Fibroblast of pulmonary artery (primary cell): ENCODE measurements at places on chromosomes 16 and 17.

DNA sequence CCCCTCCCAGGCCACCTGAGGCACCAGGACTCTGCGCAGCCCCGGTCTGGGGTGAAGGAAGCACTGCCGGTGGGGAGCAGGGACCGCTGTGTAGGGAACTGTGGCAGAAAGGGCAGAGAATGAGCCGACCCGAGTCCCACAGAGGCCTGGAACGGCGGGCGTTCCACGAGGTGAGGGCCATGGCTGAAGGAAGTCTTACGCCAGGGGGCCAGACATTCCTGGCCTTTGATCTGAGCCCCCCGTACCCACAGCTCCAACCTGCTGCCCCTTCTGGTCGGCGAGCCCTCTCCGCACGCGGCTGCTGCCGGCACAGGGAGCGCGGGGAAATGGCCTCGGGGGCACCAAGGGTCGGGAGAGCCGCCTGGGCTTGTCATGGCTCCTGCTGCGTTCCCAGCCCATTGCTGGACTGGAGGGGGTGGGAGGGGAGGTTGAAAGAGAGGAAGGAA lies 1.4 kb upstream of the WNT3 start:
- DNase-seq, result no peak

- no peak for DNase-seq
These were observed 453.4 kb downstream of the KCNJ18 start for GRCh38 chr17:22145605-22146178.

DNA sequence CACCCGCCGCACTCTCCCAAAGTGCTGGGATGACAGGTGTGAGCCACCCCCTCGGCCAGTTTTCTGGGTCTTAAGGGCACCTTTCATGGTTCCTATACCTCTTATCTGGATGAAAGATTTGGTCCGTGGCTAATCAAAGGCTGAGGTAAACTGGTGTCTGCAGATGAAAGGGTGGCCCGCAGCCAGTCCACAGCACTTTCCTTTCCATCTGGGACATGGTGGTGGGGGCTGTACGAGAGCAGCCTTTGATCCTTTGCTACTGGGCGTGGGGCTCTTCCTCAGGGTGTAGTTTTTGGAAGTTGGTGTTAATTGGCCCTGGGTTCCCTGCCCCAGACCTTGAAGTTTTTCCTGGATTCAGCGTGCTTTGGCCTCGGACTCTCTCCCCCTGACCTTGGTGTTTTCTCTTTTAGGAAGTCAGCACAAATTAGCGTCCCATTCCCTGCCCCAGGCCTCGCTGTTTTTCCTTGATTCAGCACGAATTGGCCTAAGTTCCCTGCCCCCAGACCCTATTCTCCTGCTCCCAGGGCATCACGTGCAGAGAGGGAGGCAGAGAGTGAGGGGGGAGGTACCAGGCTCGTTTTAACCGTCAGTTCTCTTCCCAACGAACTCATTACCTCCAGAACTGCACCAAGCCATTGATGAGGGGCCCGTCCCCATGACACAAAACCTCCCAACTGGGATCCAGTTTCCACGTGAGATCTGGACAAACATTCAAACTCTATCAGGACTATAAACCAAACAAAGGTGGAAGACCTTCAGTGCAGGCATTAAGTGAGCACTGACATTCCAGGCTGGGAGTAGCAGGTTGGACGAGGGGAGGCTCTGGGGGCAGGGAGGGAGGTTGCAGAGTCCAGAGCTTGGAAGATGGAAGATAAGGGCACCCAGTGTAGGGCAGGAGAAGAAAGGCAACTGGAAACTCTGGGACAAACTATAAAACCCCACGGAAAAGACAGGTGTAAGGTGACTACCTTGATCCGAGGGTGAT lies 11.6 kb downstream of the DPEP1 start:
- no peak for DNase-seq

DNA sequence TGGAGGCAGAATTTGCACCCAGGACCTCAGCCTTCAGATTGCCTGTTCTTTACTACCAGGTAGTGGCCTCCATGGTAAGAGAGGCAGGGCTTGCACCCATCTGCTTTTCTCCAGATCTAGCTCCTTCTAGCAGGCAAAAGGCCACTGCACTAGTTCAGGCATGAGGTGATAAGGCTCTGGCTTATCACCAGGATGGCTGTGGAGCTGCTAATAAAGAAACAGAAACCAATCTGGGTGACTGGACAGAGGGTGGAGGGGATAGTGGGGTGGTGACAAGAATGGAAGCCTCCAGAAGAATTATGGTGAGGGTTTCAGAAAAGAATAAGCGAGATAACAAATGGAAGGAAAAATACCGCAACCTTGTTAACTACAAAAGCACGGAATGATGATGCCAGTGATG lies 15.5 kb upstream of the SUPT4H1 start:
- DNase-seq, result no peak

DNA sequence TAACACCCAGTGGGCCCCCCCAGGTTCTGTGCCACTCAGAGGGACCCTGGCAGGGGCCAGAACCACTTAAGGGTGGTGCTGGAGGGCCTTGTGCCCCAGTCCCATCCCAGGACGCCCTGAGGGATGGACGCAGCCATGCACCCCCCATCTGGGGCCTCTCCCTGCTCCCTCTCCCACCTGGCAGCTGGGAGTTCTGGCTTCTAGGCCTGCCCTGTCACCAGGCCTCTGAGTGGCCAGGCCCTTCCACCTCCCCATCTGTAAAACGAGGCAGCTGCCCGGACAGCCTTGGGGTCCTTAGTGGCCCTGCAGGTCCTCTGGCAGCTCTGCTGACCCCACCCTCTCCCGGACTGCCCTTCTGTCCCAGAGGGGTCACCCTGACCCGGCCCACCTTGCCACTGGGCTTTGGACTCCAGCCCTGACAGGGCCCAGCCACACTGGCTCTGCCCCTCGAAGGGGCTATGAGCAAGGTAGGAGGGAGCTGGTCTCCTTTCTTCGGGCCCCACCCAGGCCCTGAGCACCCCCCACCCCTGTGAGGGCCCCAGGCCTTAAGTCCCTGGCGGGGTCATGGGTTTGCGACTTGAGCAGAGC lies 12.3 kb downstream of the PAM16 start:
- no peak for DNase-seq

DNA sequence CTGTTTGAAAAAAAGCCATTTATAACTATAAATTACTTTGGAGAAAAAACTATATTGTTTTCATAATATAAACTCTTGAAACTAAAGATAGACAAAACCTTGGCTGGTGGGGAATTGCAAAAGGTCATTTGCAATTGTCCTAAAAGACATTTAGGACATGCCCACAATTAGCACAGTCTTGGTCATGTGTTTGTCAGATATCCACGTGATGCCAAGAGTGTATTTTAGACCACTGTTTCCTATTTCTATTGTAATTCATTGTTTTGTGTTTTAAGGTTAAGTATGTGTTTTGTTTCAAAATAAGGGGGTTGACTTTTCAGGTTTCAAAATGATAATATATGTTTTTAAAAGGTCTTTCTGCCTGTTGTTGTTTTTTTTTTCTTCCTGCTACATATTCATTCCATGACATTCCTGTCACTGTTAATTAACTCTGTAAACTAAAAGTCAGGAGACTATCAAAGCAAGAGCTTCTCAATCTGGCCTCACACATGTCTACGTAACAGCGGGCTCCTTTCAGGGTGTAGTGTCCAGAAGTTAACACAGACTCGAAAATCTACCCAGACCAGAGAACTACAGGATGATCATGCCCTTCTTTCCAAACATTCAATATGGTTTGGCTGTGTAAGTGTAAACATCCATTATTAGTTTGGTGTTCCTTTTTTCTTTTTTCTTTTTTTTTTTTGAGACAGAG lies 58.7 kb downstream of the COG7 start:
- no peak for DNase-seq

DNA sequence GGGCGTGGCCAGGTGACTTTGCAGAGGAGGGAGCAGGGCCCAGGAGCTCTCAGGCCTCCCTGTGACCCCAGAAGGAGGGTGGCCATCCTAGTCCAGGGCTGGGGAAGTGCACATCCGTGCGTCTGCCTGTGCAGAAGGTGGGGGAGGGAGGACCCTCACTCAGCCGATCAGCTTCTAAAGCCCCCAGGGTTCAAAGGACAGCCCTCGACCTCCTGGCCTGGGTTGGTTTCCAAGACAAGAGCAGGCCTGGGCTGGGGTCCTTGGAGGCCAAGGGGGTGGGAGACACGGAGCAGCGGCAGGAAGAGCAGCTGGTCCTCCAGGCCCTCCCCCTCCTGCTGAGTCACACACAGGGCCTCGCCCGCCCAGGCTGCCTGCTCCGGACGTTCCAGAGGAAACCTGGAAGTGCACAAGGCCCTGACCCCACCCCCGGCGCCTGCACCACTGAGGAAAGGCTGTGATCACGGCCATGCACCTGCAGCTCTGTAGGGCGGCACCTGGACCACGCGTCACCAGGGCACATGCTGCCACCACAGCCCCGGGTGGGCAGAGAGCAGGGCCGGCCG lies 67.1 kb upstream of the ZNF469 start:
- DNase-seq, result peak; percentile 63
